ENCODE measurements at places on chromosomes 1 and 21. TPM values are rescaled to one million over a fixed set of nuclear protein-coding genes. Genes with fewer than 3 reads are reported as not detected.
A peak's percentile ranks its signal among the peaks of the same experiment; 100 is the strongest.

VANGL1 gene
- 18.9 TPM for polyA plus RNA-seq

MT1HL1 gene
- not detected for polyA plus RNA-seq

PPIAL4G gene
- 0.10 TPM for polyA plus RNA-seq

CLEC20A gene
- 0.13 TPM for polyA plus RNA-seq

- no peaks in the 10 kb centered on the region for H3K4me1 ChIP-seq
- peaks cover 59% of the 10 kb centered on the region for H3K27me3 ChIP-seq
- DNase-seq, result no peak
- no peaks in the 10 kb centered on the region for H3K36me3 ChIP-seq
- no peak overlapping the region for H3K27ac ChIP-seq
Measured at GRCh38 chr1:197904126-197904787, 1.8 kb downstream of the C1orf53 start.

GRCh38 chr1:79955966-79956365 lies 949.4 kb upstream of the ADGRL4 start:
- H3K4me3 ChIP-seq, result no peak overlapping the region
- no peak overlapping the region for H3K27ac ChIP-seq
- H3K27me3 ChIP-seq, result no peaks in the 10 kb centered on the region
- DNase-seq, result no peak

DNA sequence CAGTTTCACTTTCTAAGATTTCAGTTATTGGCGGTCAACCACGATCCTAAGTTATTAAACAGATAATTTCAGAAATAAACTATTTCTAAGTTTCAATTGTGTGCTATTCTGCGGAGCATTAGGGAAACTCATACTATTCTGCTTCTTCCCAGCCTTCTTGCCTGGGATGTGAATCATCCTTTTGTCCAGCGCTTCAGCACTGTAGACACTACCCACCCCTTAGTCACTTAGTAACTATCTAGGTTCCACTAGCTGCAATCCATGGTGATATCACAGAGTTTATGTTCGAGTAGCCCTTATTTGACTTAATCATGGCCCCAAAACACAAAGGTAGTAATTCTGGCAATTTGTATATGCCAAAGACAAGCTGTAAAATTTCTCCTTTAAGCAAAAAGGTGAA lies 279.9 kb upstream of the ADAMTS5 start:
- no peaks in the 10 kb centered on the region for H3K27me3 ChIP-seq
- H3K4me1 ChIP-seq, result no peaks in the 10 kb centered on the region
- H3K27ac ChIP-seq, result no peak overlapping the region

- DNase-seq, result no peak
- H3K27ac ChIP-seq, result peak overlapping the region; percentile 23
- no peak overlapping the region for H3K4me3 ChIP-seq
- no peaks in the 10 kb centered on the region for H3K27me3 ChIP-seq
- no peaks in the 10 kb centered on the region for H3K36me3 ChIP-seq
Measured at GRCh38 chr1:167718914-167719691, 2.7 kb upstream of the MPZL1 start.

DNA sequence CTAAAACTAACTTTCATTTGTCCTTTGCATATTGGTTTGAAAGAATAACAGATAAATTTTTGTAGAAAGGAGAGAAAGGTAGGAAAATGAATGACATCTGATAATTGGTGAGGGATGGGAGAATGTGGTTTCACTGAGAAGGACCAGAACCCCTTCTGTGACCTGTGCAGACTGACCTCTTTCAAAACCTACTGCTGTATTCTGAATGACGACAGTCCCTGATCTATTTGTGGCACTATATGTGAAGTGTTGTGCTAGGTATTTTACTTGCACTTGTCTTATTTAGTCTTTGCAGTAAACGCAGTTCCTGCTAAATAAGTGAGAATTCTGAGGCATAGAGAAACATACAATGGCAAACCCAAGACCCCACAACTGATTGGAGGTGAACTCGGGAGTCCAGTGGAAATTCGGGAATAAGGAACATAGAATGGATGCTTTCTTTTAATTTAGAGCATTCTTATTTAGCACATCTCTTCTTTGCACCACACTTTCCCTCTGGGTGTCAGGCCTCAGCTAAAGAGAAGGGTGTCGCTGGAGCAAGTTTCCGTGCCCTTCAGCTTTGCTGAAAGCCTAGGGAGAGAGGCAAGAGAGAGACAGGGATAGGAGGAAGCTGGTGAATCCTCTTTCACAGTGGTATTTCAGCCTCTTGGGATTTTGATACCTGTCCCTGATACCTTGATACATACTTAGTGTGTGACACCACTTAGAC lies 230.2 kb downstream of the PAPPA2 start:
- H3K27me3 ChIP-seq, result no peaks in the 10 kb centered on the region
- no peaks in the 10 kb centered on the region for H3K36me3 ChIP-seq
- no peaks in the 10 kb centered on the region for H3K4me1 ChIP-seq
- no peak for DNase-seq

DNA sequence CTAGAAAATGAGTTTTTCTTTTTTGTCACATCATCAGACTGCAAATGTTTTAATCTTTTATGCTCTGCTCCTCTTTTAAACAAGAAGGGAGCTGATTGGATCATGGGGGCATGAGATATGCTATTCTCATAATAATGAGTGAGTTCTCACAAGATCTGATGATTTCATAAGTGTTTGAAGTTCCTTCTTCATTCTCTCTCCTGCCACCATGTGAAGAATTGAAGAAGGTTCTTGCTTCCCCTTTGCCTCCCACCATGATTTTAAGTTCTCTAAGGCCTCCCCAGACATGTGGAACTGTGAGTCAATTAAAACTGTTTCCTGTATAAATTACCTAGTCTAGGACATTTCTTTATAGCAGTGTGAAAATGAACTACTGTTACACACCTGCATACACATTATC lies 218.2 kb downstream of the NRIP1 start:
- no peaks in the 10 kb centered on the region for H3K4me1 ChIP-seq
- no peak overlapping the region for H3K4me3 ChIP-seq
- no peak overlapping the region for H3K27ac ChIP-seq

- H3K4me3 ChIP-seq, result no peak overlapping the region
- peaks cover 55% of the 10 kb centered on the region for H3K27me3 ChIP-seq
- no peak for DNase-seq
- H3K27ac ChIP-seq, result no peak overlapping the region
Measured at GRCh38 chr1:2977886-2978611, 43.2 kb upstream of the ACTRT2 start.

DNA sequence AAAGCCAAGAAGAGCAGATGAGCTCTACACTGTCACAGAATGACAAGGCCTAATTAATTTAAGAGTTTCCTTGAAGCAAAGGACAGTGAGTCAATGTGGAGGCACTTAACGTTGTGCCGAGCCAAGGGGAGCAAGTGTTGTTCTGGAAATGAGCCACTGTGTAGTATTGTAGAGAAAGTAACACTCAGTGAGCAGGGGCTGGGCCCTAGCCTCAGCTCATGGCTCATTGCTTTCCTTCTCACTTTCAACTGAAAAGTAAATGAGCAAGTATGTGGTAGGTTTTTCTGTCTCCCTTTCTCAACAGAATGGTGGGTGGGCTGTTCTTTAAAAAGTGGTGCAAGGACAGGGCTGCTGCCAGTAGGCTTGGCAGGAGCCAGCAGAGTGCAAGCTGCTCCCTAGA lies 11.8 kb upstream of the KIAA0040 start:
- H3K4me1 ChIP-seq, result no peaks in the 10 kb centered on the region
- H3K4me3 ChIP-seq, result no peak overlapping the region
- DNase-seq, result peak; percentile 51
- no peaks in the 10 kb centered on the region for H3K36me3 ChIP-seq
- H3K27ac ChIP-seq, result no peak overlapping the region

GRCh38 chr1:26529655-26530409 lies at the start of gene RPS6KA1:
Gene RPS6KA1, plus strand, starts transcription at chr1:26529761. Its CDS starts 160 bp downstream, at chr1:26529921.
- H3K27me3 ChIP-seq, result no peaks in the 10 kb centered on the region
- H3K36me3 ChIP-seq, result no peaks in the 10 kb centered on the region
- H3K4me1 ChIP-seq, result peaks cover 12% of the 10 kb centered on the region
- peak; percentile 57 for DNase-seq
- peak within 1 kb of the TSS; percentile 57 for H3K4me3 ChIP-seq
- H3K27ac ChIP-seq, result peak within 1 kb of the TSS; percentile 85

GRCh38 chr1:10848109-10848684 lies 51.8 kb upstream of the CASZ1 start:
- H3K36me3 ChIP-seq, result no peaks in the 10 kb centered on the region
- no peak overlapping the region for H3K4me3 ChIP-seq
- no peaks in the 10 kb centered on the region for H3K4me1 ChIP-seq
- DNase-seq, result no peak
- no peak overlapping the region for H3K27ac ChIP-seq

DNA sequence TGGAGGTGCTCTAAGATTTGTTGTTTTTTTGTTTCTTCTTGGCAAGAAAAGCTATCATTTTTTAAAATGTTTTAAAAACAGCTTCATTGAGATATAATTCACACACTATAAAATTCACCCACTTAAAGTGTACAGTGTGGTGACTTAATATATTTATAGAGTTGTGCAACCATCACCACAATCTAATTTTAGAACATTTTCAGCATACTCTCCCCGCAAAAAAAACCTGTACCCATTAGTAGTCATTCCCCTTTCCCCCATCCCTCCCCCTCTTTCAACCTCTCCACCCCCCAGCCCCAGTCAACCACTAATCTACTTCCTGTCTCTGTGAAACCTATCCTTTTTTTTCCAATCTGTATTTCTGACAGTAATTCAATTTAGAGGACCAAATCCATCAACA lies 30.6 kb downstream of the ZC3H11B start:
- no peak overlapping the region for H3K27ac ChIP-seq
- H3K4me1 ChIP-seq, result no peaks in the 10 kb centered on the region
- no peak for DNase-seq

Measured in left lung (tissue), 14 donors.